ENCODE measurements at places on chromosomes 5 and 9. TPM values are rescaled to one million over a fixed set of nuclear protein-coding genes. Genes with fewer than 3 reads are reported as not detected.

SLC36A2 gene
- not detected for total RNA-seq

DNA sequence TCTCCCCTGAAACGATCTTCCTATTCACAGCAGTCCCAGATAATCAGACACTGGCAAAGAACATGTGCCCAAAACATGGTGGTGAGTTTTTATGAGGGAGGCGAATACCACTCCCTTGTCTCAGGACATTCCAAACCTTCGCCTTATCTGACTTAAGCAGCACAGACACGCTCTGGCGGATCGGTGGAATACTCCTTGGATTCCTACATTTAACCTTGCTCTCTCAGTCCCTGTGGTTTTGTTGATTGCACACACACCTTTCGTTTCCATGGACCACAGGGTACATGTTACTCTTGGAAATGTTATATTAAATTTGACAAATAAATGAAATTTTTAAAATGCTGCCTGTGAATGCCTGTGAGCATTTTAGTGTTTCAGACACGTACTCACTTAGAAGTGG, 87.8 kb upstream of the CPEB4 start:
- H3K36me3 ChIP-seq: no peaks in the 10 kb centered on the region
- no peaks in the 10 kb centered on the region for H3K27me3 ChIP-seq
- H3K4me3 ChIP-seq: no peak overlapping the region

DNA sequence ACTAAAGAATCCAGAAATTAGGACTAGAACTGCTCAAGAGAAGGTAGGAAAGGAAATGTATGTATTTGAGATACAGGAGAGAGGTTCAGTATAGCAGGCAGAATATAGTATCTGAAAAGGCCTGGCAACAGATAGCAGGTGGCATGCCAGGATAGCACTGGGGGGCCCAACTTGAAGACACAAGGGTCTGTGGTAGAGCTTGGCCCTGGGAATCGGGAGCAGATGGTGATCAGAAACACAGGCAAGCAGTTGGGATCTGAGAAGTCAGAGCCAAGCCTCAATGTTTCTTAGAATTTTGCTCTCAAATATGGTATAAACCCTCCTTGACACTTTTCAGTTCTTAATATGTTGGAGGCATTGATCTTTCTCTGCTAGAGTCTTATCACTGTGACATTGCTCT, 499.8 kb upstream of the CD180 start:
- H3K27ac ChIP-seq: no peak overlapping the region
- no peaks in the 10 kb centered on the region for H3K4me1 ChIP-seq
- no peaks in the 10 kb centered on the region for H3K36me3 ChIP-seq
- H3K27me3 ChIP-seq: peaks cover 3% of the 10 kb centered on the region
- no peak overlapping the region for H3K4me3 ChIP-seq

GLDC gene
- 1.9 TPM for total RNA-seq

- no peaks in the 10 kb centered on the region for H3K4me1 ChIP-seq
- no peaks in the 10 kb centered on the region for H3K36me3 ChIP-seq
- H3K27ac ChIP-seq: no peak overlapping the region
These were observed 164.6 kb upstream of the MEF2C start for GRCh38 chr5:89047571-89047970.

CFAP157 gene
- total RNA-seq: 0.07 TPM

DNA sequence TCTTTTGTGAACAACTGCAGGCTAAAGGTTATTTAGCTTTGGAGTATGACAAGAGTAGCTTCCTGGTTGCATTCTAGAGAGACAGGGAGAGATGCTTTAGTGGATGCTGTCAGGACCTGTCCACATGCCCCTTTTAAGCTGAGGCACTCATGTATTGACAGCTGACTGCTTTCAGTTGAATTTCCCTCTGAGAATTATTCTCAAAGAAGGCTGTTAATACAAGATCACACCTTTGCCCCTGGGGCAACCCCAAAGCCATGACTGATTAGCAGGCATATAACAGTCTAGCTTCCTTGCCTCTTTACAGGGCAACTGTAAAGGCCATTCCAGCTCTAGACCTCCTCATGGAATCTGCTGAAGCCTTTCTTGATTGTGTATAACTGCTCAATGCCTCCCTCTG, 117.6 kb upstream of the ATP10B start:
- H3K4me1 ChIP-seq: no peaks in the 10 kb centered on the region
- H3K36me3 ChIP-seq: no peaks in the 10 kb centered on the region
- DNase-seq: no peak
- H3K4me3 ChIP-seq: no peak overlapping the region
- peaks cover 2% of the 10 kb centered on the region for H3K27me3 ChIP-seq

DNA sequence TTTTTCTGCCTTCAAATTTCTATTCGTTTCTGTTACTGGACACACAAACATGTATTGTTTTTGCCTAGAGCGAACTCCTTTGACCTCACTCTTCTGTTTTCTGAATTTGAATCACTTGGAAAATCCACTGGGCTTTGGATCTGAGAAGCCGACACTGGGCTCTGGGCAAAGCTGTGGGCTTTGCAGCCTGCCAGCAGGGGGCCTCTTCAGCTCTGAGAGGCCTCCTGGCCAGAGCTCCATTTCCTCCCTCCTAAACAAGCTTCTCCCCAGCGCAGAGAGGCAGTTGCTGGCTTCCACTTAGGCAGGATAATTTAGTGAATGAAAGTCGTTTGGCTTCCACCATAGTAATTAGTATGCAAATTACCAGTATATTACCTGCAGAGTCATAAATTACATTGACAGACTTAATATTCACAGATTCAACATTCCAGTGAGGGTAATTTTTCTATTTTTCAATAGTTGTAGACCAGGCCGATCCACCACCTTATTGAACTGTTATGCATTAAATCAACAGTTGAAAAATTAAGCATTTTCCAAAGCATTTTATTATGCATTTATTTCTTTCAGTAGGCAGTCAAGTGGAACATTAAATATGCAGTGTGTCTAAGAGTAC, 104.0 kb upstream of the ZNF366 start:
- H3K27ac ChIP-seq: no peak overlapping the region
- H3K27me3 ChIP-seq: peaks cover 2% of the 10 kb centered on the region
- DNase-seq: peak; percentile 60
- no peak overlapping the region for H3K4me3 ChIP-seq
- no peaks in the 10 kb centered on the region for H3K36me3 ChIP-seq

DNA sequence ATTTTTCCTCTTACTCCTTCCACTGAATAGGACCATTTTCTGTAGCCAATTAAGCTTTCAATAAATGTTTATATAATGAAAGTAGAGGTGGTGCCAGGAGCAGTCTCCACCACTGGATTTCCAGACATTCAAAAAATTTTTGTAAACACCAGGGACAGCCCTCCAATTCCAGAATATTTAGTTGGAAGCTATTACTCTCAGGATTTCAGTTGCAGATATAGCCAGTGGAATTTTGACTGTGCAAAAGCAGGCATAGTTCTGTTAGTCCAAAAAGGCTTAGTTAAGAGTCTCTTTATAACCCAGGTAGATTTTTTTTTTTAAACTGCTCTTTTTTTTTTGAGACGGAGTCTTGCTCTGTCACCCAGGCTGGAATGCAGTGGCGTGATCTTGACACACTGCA, 138.1 kb upstream of the DMRT1 start:
- H3K36me3 ChIP-seq: peaks cover 2% of the 10 kb centered on the region
- H3K4me3 ChIP-seq: no peak overlapping the region
- peaks cover 14% of the 10 kb centered on the region for H3K4me1 ChIP-seq
- DNase-seq: no peak
- H3K27me3 ChIP-seq: no peaks in the 10 kb centered on the region

ST8SIA4 gene
- total RNA-seq: 16.2 TPM

HMMR gene
- 99.8 TPM for total RNA-seq

OR1Q1 gene
- total RNA-seq: not detected

PANK3 gene
- 44.9 TPM for total RNA-seq

BTNL9 gene
- not detected for total RNA-seq

- H3K27ac ChIP-seq: no peak overlapping the region
- H3K36me3 ChIP-seq: no peaks in the 10 kb centered on the region
- H3K4me1 ChIP-seq: no peaks in the 10 kb centered on the region
- H3K27me3 ChIP-seq: no peaks in the 10 kb centered on the region
- DNase-seq: no peak
These were observed 990.4 kb downstream of the EFNA5 start for GRCh38 chr5:106680330-106680729.

SLC34A3 gene
- not detected for total RNA-seq

DNA sequence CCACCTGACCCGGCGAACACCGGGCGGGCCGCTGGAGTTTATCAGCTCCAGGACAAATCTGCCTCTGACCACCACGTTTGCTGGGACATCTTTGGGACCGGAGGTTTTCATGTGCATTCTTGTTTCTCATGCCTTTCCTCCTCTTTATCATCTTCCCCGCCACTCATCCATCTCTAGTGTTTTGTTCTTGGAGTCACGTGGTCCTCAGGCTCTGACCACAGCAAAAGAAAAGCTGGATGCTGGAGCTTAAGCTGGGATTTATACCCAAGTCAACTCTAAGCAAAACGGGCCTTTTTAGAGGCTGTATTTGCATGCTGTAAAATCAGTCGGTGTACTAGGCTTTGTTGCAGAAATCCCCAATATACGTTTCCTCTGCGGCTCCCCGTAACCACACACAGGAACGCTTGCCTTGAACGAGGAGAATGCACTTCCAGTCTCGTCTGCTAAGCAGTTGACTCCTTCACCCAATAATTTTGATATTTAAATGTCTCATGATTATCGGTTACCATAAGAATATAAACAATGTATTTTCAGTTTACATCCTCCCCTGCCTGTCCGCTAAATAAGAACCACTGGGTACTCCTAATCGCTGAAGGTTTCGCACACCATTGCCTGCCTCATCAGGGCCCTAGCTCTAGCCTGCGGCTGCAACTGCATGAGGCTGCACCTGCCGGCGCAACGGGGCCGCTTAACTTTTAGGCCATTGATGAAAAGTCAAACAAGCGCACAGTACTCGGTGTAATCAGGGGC, 560 bp upstream of the NDUFS6 start:
- peak overlapping the region; percentile 98 for H3K27ac ChIP-seq
- peaks cover 49% of the 10 kb centered on the region for H3K4me1 ChIP-seq
- peak overlapping the region; percentile 99 for H3K4me3 ChIP-seq
- no peaks in the 10 kb centered on the region for H3K27me3 ChIP-seq

GRCh38 chr5:171419688-171420430, 412 bp downstream of the FGF18 start:
- peaks cover 30% of the 10 kb centered on the region for H3K27me3 ChIP-seq
- H3K4me1 ChIP-seq: peaks cover 13% of the 10 kb centered on the region

GRCh38 chr5:139974661-139975060, 68.4 kb downstream of the NRG2 start:
- H3K4me1 ChIP-seq: no peaks in the 10 kb centered on the region
- H3K27ac ChIP-seq: no peak overlapping the region
- DNase-seq: no peak
- H3K36me3 ChIP-seq: no peaks in the 10 kb centered on the region

GRCh38 chr5:98585661-98586310, 187.7 kb upstream of the RGMB start:
- no peak overlapping the region for H3K4me3 ChIP-seq
- no peaks in the 10 kb centered on the region for H3K36me3 ChIP-seq
- DNase-seq: no peak
- H3K27me3 ChIP-seq: peaks cover 3% of the 10 kb centered on the region
- H3K4me1 ChIP-seq: no peaks in the 10 kb centered on the region

DNA sequence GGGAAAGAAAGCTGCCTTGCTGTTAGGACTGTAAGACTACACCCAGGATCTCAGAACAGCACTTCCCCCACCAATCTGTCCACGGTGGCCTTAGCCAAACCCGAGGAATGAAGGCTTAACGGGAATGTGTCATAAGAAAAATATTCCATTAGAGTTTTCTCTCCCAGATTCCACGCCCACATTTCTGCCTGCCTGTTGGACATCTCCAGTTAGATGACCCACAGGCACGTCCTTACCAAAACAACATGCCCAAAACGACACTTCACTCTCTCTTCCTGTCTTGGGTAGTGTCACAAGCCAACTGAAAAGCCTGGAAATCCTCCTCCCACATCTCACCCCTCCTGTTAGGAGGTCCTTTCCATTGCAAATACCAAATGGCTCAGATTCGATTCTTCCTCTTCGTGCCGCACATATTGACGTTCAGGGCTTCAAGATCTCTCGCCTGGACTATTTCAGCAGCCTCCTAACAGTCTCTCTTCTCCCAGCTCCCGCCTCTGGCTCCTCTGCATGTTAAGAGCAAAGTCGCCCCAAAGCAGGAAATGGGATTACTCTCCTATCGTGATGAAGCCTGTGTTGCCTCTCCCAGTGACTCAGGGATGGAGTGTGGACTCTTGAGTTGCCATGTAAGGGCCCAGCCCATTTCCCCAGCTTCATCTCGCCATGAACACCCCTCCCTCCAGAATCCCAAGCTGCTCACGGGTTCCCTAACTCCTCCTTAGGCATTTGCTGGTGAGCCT, 159.3 kb downstream of the NR3C1 start:
- no peak overlapping the region for H3K27ac ChIP-seq
- H3K27me3 ChIP-seq: no peaks in the 10 kb centered on the region
- no peak overlapping the region for H3K4me3 ChIP-seq
- no peaks in the 10 kb centered on the region for H3K4me1 ChIP-seq
- H3K36me3 ChIP-seq: no peaks in the 10 kb centered on the region

PCDHA1 gene
- total RNA-seq: not detected

GRCh38 chr9:79742110-79742721, 170.5 kb downstream of the TLE4 start:
- H3K4me1 ChIP-seq: no peaks in the 10 kb centered on the region
- H3K4me3 ChIP-seq: no peak overlapping the region
- no peak overlapping the region for H3K27ac ChIP-seq
- H3K27me3 ChIP-seq: no peaks in the 10 kb centered on the region

PHF2 gene
- total RNA-seq: 14.4 TPM

DNA sequence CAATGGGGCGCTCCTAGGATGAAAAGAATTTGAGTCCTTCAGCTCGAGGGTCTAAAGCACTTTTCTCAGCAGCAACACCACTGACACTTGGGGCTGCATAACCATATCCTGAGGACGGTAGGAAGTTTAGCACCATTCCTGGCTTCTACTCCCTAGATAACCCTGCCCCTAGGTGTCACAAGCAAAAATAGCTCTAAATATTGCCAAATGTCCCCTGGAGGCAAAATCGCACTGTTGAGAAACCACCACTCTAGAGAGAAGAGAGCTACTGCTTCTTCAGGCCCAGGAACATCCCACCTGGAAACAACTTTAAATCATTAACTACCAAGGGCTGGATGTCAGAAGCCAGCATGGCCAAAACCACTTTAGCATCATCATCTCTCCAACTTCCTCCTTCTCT, 29.8 kb downstream of the MYO10 start:
- H3K36me3 ChIP-seq: peaks cover 1% of the 10 kb centered on the region
- no peak overlapping the region for H3K4me3 ChIP-seq
- H3K27me3 ChIP-seq: peaks cover 2% of the 10 kb centered on the region

INSL6 gene
- not detected for total RNA-seq

- no peak overlapping the region for H3K27ac ChIP-seq
- H3K27me3 ChIP-seq: peaks cover 24% of the 10 kb centered on the region
- no peak for DNase-seq
- no peaks in the 10 kb centered on the region for H3K36me3 ChIP-seq
- H3K4me1 ChIP-seq: no peaks in the 10 kb centered on the region
These were observed 83.0 kb upstream of the DAP start for GRCh38 chr5:10844016-10844415.

DNA sequence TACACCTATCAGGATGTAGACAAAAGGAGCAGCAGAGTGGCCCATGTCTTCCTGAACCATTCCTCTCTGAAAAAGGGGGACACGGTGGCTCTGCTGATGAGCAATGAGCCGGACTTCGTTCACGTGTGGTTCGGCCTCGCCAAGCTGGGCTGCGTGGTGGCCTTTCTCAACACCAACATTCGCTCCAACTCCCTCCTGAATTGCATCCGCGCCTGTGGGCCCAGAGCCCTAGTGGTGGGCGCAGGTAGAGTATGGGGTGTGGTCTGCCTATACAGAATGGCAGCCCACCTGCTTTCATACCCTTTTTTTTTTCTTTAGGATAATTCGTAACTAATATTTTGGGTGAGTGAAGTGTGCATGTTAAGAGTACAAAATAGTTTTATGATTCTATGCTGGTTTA, 1.1 kb downstream of the SLC27A6 start:
- no peak overlapping the region for H3K4me3 ChIP-seq
- no peak for DNase-seq
- H3K27me3 ChIP-seq: peaks cover 37% of the 10 kb centered on the region
- H3K27ac ChIP-seq: no peak overlapping the region

All from activated naive CD4-positive, alpha-beta T cell treated with anti-CD3 and anti-CD28 coated beads for 36 hours (primary cell).